Right lobe of liver (tissue), 6 donors: ENCODE measurements at places on chromosomes 7 and 10.

GRCh38 chr7:23353172-23353571 is 54.0 kb downstream of the MALSU1 start:
- no peak for DNase-seq

GRCh38 chr7:92633211-92633906 is 43.2 kb upstream of the FAM133B start:
- DNase-seq: no peak

- DNase-seq: no peak
Observed at GRCh38 chr7:131919920-131920709, 363.7 kb upstream of the PODXL start.

- DNase-seq: no peak
Observed at GRCh38 chr7:132394283-132395198, 181.7 kb downstream of the PLXNA4 start.

- peak; percentile 32 for DNase-seq
Observed at GRCh38 chr10:132904181-132904813, 38.1 kb downstream of the CFAP46 start.
